ENCODE measurements at places on chromosomes 3 and 15.

DNA sequence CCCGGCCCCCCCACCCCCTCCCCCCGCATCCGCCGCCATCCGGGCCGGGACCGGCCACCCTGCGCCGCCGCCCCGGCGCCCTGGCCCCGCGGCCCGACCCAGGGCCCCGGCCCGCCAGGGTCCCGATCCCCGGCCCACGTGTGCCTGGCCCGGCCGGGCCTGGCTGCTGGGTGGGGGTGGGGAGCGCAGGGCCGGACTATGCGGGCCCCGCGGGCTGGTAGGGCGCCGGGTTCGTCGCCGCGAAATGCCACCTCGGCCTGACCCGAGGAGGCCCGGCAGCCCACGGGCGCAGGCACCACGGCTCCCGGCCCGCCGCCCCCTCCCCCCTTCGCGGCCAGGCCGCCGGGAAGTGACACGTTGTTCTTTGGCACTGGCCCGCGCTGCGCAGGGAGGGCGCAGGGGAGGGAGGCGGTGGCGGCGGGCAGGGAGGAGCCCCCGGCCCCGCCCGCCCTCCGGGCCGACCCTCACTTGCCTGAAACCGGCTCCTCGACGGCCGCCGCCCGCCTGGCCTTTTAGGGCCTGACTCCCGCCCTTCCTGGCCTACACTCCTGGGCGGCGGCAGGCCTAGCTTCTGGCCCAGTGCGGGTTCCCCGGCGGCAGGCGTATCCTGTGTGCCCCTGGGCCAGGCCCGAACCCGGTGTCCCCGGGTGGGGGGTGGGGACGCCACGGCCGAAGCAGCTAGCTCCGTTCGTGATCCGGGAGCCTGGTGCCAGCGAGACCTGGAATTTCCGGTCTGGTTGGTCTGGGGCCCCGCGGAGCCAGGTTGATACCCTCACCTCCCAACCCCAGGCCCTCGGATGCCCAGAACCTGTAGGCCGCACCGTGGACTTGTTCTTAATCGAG lies 515 bp downstream of the EIF4G1 start:
- DNase-seq, result peak; percentile 85

GRCh38 chr3:53616971-53617892 lies 122.8 kb downstream of the CACNA1D start:
- no peak for DNase-seq

- no peak for DNase-seq
Observed at GRCh38 chr3:94671078-94671477, 608.2 kb downstream of the NSUN3 start.

GRCh38 chr15:89112341-89112971 lies 24.2 kb downstream of the ABHD2 start:
- DNase-seq, result no peak

GRCh38 chr3:72031581-72031980 lies 246.6 kb upstream of the PROK2 start:
- peak; percentile 52 for DNase-seq

DNA sequence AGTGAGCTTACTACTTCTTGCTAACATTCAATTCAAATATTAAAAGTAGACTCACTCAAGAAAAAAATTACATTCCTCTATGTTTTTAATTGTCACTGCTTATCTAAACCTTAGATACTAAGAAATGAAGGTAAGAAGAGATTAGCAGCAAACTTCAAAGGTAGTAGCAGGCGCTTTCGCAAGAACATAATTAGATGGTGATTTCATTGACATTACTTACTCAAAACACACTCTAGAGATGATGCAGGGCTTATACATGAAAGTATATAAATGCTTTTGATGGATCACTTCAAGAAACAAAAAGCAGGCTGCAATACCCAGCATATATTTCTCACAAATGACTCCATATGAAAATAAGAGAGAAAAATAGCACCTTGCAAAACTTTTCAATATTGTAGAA lies 86.8 kb downstream of the FSIP1 start:
- DNase-seq, result no peak

GRCh38 chr3:115418583-115418982 lies 204.7 kb upstream of the GAP43 start:
- DNase-seq, result no peak

GRCh38 chr3:40847551-40847992 lies 322.8 kb downstream of the ZNF621 start:
- no peak for DNase-seq

- DNase-seq, result no peak
Observed at GRCh38 chr3:86837871-86838270, 153.1 kb downstream of the VGLL3 start.

GRCh38 chr15:42919308-42919707 lies 1.3 kb downstream of the TTBK2 start:
- no peak for DNase-seq

DNA sequence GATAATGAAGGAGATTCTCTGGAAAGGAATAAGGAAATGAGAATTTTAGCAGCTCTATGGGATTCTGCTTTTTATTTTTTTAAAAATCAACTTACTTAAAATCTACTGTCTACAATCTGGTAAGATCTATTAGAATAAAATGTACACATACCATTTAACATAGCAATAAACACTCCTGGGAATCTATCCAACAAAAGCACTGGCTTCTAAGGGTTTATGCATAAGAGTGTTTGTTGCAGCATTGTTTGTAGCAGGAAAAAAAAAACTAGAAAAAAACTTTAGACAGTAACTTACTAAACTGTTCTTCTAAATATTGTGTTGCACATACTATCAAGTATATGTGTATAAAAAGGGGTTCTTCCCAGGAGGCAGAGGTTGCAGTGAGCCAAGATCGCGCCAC lies 15.7 kb upstream of the RBP1 start:
- DNase-seq, result no peak

GRCh38 chr15:41949401-41950126 lies 22.8 kb downstream of the EHD4 start:
- no peak for DNase-seq

- no peak for DNase-seq
Observed at GRCh38 chr15:35321926-35322325, 224.0 kb downstream of the DPH6 start.

GRCh38 chr3:126295407-126295939 lies 61.7 kb downstream of the KLF15 start:
- no peak for DNase-seq

- peak; percentile 59 for DNase-seq
Observed at GRCh38 chr3:187744169-187745151, 808 bp downstream of the BCL6 start.

DNA sequence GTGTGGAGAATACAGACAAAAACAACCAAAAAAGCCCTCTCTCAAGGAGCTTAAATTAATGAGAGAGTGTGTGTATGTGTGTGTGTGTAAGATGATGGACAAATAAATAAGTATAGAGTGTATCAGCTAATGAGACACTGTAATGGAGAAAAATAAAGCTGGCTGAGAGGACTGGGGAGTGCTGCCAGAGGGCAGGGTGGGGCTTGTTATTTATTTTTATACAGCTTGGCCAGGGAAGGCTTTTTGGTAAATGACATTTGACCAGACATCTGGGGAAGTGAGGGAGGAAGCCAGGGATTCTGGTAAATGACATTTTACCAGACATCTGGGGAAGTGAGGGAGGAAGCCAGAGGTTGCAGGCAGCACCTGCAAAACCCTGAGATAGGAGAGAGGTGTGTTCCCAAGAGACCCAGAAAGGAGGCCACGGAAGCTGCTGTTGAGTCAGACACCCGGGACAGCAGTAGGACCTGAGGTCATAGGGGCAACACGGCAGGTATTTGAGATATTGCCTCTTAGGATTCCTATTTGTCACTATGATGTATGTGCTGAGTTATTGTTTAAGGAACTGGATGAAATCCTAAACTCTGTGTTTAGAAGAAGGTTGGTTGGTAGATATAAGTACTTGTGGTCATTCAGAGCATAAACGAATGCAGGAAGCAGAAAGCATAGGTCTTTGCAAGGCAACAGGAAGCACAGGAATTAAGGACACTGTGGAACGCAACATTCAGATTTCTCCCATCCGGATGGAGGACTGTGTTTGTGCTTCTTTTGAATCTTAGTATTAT lies 2.7 kb downstream of the SV2B start:
- no peak for DNase-seq

DNA sequence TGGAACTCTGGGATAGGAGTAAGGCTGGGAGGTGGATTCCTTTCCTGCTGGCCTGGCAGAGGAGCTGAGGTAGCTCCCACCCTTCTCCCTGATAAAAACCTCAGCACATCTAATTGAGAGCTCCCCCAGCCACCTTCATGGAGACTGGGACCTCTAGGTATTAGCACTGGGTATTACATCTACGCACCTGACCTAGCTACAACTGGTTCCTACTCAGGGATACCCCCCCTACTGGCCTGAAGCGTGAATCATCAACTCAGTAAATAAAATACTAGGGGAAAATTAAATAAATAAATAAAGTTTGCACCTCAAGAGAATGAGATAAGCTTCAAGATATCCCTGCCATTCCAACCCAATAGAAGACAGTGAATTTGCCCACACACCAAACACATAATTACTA lies 140.4 kb downstream of the NEK10 start:
- DNase-seq, result no peak

GRCh38 chr3:195001961-195002861 lies 268.7 kb downstream of the XXYLT1 start:
- DNase-seq, result no peak

- DNase-seq, result no peak
Observed at GRCh38 chr3:168604767-168605166, 509.0 kb upstream of the GOLIM4 start.

DNA sequence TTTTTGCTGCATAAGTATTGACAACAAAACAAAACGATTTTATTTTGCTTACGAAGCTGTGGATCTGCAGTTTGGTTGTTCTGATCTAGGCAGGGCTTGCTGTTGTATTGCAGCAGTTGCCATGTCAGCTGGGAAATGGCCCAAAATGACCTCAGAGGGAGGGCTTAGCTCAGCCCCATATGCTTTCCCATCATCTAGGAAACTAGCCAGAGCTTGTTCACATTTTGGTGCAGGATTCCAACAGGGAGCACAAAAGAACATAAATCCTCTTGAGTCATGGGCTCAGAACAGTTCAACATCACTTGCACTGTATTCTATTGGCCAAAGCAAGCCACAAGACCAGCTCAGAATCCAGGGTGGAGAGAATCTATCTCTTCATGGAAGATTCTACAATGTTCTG lies 42.2 kb upstream of the ROBO2 start:
- DNase-seq, result no peak

GRCh38 chr3:36494461-36495109 lies 114.3 kb downstream of the STAC start:
- no peak for DNase-seq

DNA sequence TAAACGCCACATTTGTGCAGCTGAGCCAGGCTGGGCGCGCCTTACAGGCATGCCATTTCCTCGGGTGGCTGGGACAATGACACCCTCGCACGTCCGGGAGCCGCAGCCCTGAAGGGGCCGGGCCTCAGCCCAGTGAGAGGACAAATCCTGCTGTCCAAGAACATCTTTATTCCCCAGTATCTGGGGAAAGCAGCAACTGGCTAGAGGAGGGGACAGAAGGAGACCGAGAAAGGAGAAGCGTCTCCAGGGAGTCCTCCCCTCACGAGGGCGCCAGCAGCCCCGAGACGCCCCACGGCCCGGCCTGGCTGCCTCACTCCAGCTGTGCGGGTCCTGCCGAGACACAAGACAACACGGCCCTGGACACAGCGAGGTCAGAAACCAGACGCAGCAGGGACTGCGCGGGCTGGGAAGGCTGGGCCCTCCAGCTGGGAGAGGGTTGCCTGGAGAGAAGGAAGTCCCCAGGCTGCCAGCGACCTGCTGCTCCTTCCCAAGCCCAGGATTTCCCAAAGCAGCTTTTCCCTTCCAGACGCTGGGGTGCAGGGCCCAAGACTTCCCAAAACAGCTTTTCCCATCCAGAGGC lies 130.2 kb downstream of the CHSY1 start:
- DNase-seq, result no peak

DNA sequence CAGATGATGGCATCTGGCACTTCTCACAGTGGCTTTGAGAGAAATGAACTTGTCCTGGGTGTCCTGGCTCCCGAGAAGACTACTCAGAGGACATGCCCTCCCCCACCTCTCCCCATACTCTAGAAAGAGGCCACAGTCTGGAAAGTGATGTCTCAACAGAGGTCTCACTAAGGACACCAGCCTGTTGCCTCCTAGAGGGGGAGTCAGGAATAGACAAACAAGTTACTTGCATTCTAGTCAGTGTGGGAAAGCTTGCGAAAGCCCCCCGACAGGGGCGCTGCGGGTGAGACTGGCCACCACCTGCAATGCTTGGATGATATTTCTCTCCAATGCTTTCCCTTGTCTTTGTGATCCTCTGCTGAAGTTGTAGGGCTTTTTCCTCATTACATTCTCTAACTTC lies 17.2 kb downstream of the B4GALT4 start:
- DNase-seq, result no peak

- no peak for DNase-seq
Observed at GRCh38 chr3:172334671-172335207, 113.5 kb downstream of the GHSR start.

DNA sequence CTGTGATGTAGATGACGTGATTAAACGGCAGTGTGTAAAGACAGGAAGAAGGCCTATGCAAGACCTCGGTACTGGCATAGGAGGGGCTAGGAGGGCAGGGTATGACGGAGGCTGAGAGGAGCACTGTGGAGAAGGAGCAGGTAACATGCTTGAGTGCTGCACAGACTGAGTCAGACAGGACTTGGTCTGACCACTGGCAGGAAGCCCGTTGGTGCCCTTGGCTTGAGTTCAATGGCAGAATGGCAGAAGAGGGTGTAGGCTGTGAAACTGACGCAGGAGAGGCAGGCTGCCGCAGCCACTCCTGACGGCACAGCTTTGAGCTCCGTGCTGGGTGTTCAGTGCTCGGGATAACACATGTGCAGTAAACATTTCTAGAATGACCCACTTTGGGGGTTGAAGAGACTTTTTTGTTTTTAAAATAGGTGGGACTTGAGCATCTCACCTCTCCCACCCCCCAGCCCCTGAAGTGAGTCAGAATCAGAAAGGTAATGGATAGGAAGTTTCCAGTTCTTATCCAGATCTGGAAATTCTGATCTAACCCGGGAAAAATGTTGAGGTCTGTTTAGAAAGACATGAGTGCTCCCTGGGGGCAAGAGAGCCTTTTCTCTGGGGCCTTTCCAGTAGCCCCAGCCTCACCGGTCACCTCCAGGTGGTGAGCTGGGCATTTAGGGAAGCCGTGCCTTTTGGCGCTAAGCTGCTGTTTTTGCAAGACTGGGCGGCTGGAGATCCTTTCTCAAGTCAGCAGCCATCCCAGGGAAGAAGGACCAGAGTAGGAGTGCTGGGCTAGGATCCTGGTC lies 126.4 kb downstream of the RPLP1 start:
- no peak for DNase-seq

DNA sequence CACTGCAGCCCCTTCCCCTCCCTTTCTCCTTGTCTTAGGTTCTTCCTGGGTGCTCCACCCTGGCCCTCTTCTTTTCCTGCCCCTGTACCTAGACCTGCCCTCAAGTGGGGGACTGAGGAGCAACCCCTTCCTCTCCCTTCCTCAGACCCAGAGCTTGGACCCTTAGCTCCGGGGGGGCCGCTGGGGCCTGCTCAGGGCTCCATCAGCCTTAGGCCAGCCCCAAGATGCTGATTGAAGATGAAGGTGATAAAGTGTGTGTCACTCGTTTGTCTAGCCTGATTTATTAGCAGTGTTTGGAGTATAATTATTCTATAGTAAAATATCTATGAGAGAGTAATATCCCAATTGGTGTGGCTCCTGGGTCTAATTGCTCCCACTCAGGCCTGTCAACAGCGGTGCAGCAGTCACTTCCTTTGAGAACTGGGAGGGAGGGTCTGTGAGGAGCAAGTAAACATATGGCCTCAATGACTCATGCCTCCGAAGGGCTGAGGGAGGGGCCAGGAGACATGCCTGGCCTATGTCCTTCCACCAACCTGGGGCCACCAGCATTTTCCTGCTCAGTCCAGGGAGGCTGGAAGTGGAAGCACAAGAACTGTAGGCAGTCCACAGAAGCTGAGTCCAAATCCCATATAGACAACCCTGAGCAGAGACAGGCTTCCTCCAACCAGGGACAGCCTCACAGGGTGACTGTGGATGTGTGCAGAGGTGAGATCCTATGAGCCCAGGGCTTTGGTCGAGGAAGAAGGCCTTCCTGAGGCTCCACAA lies 123.2 kb downstream of the DNAJB8 start:
- no peak for DNase-seq

Data from CD4-positive, alpha-beta T cell (primary cell).